ENCODE measurements at places on chromosomes 12 and 14. TPM values are rescaled to one million over a fixed set of nuclear protein-coding genes. Genes with fewer than 3 reads are reported as not detected.

- H3K27me3 ChIP-seq: no peaks in the 10 kb centered on the region
- H3K36me3 ChIP-seq: no peaks in the 10 kb centered on the region
- H3K27ac ChIP-seq: no peak overlapping the region
- peak; percentile 43 for DNase-seq
Measured at GRCh38 chr12:127538316-127538715, 728.7 kb upstream of the TMEM132C start.

Gene IL26
- not detected for total RNA-seq

GRCh38 chr12:1474041-1474573 is 120.3 kb downstream of the FBXL14 start:
- no peaks in the 10 kb centered on the region for H3K4me1 ChIP-seq
- H3K27me3 ChIP-seq: no peaks in the 10 kb centered on the region
- DNase-seq: no peak
- no peak overlapping the region for H3K27ac ChIP-seq

GRCh38 chr14:37436519-37436918 is 158.5 kb downstream of the FOXA1 start:
- no peaks in the 10 kb centered on the region for H3K4me1 ChIP-seq
- H3K36me3 ChIP-seq: peaks cover 14% of the 10 kb centered on the region
- H3K27me3 ChIP-seq: no peaks in the 10 kb centered on the region
- no peak for DNase-seq
- H3K4me3 ChIP-seq: no peak overlapping the region
- H3K27ac ChIP-seq: no peak overlapping the region

Gene SLC38A2
- 453 TPM for total RNA-seq

Gene RD3L
- total RNA-seq: not detected

Gene FOXN4
- 0.29 TPM for total RNA-seq

GRCh38 chr14:49954171-49954631 is 61.3 kb downstream of the ARF6 start:
- no peaks in the 10 kb centered on the region for H3K27me3 ChIP-seq
- no peak for DNase-seq

DNA sequence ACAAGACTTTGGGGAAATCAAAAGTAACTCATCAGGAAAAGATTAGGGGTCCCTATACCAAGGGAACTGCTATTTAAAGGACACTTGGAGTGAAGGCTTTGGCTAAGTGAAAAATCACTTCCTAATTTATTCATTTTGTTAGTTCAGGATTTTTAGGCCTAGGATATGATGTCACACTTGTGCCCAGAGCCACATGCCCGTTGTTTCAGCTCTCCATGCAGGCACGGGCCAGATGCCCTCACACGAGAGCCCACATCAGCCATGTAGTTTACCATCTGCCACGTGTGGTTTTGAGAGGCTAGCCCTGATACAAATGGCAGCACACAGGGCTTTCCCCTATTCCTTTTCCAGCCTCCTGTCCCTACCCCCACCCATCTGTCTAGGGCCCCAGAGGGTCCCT is 11.9 kb upstream of the LRP1-AS start:
- H3K27me3 ChIP-seq: no peaks in the 10 kb centered on the region
- H3K4me3 ChIP-seq: no peak overlapping the region
- no peak overlapping the region for H3K27ac ChIP-seq
- DNase-seq: no peak

DNA sequence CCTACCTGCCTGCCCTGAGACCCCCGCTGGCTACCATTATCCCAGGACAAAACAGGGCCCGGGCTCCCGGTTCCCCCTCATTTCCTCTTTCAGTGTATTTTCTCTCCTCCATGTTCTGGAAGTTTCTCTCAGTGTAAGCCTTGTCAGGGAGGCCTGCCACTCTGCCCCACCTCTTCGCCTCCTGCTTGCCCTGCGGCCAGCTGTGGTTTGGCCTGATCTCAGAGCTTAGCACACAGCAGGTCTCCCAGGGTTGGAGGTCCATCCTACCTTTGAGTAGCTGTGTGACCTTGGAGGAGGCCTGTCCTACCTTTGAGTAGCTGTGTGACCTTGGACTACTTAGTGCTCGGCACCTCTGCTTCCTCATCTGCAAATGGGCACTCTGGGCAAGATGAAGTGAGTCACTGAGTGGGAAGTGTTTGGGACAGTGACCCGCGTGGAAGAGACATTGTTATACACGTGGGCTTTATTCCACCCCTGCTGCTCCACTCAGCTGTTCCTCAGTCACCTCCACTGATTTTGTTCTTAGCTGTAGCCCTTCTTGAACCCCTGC is 212.7 kb downstream of the ZFP36L1 start:
- H3K27ac ChIP-seq: no peak overlapping the region
- H3K27me3 ChIP-seq: no peaks in the 10 kb centered on the region

- H3K36me3 ChIP-seq: no peaks in the 10 kb centered on the region
- H3K4me1 ChIP-seq: no peaks in the 10 kb centered on the region
- no peak overlapping the region for H3K4me3 ChIP-seq
- H3K27me3 ChIP-seq: no peaks in the 10 kb centered on the region
- no peak overlapping the region for H3K27ac ChIP-seq
Measured at GRCh38 chr14:20612403-20612802, 21.2 kb upstream of the RNASE12 start.

DNA sequence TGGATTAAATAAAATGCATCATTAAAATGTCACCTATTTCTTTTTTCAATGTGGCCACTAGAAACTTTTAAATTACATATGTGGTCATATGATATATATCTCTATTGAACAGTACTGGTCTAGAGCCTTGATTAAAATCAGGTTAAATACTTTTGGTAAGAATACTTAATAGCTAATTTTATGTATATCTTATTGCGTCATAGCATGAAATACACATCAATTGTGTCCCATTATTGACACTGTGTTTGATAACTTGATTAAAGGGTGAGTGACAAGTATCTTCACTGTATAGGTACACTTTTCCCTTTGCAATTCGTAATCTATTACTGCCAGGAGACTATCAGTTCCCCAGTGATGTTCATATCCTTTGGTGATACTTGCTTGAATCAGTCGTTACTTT is 4.4 kb upstream of the HELB start:
- no peaks in the 10 kb centered on the region for H3K27me3 ChIP-seq
- H3K4me1 ChIP-seq: no peaks in the 10 kb centered on the region
- H3K4me3 ChIP-seq: no peak overlapping the region

Gene CAPZA3
- not detected for total RNA-seq

Gene GALNT8
- total RNA-seq: 5.4 TPM

GRCh38 chr12:94545935-94546771 is 86.5 kb upstream of the CEP83 start:
- no peak overlapping the region for H3K27ac ChIP-seq
- H3K27me3 ChIP-seq: no peaks in the 10 kb centered on the region
- H3K36me3 ChIP-seq: peaks cover 18% of the 10 kb centered on the region

DNA sequence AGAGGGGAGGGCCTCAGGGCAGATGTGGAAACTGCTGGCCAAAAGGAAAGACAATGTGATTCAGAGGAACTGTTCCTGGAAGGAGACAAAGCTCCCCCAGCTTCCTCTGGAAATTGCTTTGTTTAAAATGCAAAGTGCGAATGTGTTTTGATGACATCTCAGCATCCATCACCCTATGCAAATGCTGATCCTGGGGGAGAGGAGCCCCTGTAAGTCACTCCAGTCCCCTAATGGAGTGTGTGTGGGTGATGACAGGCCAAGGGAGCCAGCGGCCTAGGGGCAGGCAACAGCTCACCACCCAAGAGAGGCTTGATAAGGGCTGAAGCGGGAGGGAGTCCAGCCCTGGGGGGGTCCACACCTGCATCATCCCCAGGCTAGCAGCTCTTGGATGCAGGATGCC is 134.2 kb downstream of the ESRRB start:
- H3K4me1 ChIP-seq: peaks cover 4% of the 10 kb centered on the region
- no peak for DNase-seq
- H3K4me3 ChIP-seq: no peak overlapping the region
- no peaks in the 10 kb centered on the region for H3K27me3 ChIP-seq
- no peaks in the 10 kb centered on the region for H3K36me3 ChIP-seq

Gene IRF9
- total RNA-seq: 20.9 TPM

Gene CCDC196
- not detected for total RNA-seq

Gene TGM1
- 2.9 TPM for total RNA-seq

Gene PTGDR
- total RNA-seq: not detected

Gene IKZF4
- 13.9 TPM for total RNA-seq

DNA sequence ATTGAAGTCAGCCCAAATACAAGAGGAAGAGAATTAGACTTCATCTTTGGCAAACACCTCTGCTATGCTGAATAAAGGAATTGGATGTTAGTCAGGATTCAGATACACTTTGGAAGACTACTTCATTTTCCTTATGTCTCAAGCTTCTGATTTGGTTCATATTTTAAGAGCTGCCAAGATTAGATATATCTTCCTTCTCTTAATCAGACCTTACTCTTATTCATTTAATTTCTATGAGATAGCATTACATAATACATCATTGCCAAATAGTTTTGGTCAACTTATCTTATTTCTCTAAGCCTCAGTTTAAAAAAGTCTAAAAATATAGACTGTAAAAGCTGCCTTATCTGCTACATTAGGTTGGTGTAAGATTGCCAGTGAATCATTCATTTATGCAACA is 330.6 kb upstream of the NAV3 start:
- no peaks in the 10 kb centered on the region for H3K4me1 ChIP-seq
- DNase-seq: no peak
- H3K27me3 ChIP-seq: no peaks in the 10 kb centered on the region
- H3K4me3 ChIP-seq: no peak overlapping the region

GRCh38 chr12:42564556-42564955 is 25.0 kb downstream of the PRICKLE1 start:
- no peaks in the 10 kb centered on the region for H3K36me3 ChIP-seq
- H3K4me1 ChIP-seq: peaks cover 5% of the 10 kb centered on the region
- H3K27me3 ChIP-seq: no peaks in the 10 kb centered on the region
- no peak overlapping the region for H3K4me3 ChIP-seq
- no peak for DNase-seq
- no peak overlapping the region for H3K27ac ChIP-seq

Gene PZP
- total RNA-seq: not detected

DNA sequence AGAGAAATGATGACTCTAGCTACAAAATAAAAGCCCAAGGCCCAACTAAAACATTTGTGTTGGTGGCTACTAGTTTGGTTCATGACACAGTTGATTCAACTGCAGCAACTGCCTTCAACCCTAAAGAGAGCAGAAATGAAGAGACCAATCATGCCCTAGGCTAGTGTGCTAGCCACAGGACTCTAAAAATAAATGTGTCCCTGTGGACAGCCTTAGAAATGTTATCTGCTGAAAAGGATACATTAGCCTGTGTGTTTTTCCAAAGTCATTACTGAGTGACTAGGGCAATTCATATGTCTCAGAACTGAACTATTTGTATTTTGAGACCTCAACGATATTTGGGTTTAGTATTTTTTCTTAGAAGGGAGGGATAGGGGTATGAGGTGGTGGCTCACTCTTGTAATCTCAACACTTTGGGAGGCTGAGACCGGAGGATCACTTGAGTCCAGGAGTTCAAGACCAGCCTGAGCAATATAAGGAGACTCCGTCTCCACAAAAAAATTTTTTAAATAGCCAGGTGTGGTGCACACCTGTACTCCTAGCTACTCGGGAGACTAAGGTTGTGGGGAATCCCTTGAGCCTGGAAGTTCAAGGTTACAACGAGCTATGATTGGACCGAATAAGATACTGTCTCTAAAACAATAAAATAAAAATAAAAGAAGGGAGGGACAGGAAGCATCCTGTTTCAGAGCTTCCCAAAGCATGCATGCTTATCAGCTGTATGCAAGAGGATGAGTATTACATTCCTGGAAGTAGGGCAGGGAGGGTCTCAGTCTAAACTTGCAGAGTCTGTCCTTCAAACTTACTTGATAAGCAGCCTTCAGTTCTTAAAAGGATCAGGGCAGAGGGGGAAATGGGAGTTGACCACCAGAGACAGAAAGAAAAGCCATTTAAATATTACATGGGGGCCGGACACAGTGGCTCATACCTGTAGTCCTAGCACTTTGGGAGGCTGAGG is 29.6 kb upstream of the NAP1L1 start:
- H3K27me3 ChIP-seq: no peaks in the 10 kb centered on the region
- H3K4me1 ChIP-seq: no peaks in the 10 kb centered on the region
- H3K36me3 ChIP-seq: no peaks in the 10 kb centered on the region
- DNase-seq: no peak

DNA sequence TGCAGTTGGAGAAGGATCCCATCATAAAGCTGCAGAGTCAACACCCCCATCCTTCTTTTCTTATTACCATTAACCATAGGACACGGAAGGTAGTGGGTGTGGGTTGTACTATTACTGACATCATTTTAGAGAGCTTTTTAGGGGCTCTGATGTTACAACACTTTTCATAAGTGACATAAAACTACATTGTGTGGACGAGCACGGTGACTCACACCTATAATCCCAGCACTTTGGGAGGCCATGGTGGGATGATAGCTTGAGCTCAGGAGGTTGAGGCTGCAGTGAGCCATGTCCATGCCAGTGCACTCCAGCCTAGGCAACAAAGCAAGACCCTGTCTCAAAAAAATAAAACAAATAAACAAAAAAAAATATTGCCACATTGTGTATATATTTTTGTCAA is 167.1 kb downstream of the DUSP6 start:
- no peaks in the 10 kb centered on the region for H3K27me3 ChIP-seq
- H3K4me3 ChIP-seq: no peak overlapping the region
- H3K4me1 ChIP-seq: no peaks in the 10 kb centered on the region
- H3K36me3 ChIP-seq: peaks cover 3% of the 10 kb centered on the region
- no peak for DNase-seq

- H3K27ac ChIP-seq: no peak overlapping the region
- no peaks in the 10 kb centered on the region for H3K27me3 ChIP-seq
- H3K4me3 ChIP-seq: no peak overlapping the region
- H3K36me3 ChIP-seq: peaks cover 12% of the 10 kb centered on the region
Measured at GRCh38 chr12:19681007-19681406, 241.7 kb downstream of the AEBP2 start.

GRCh38 chr12:43453761-43454160 is 98.2 kb downstream of the ADAMTS20 start:
- no peak overlapping the region for H3K4me3 ChIP-seq
- H3K27ac ChIP-seq: no peak overlapping the region

Gene RFC5
- 50.4 TPM for total RNA-seq

Gene RNASE7
- total RNA-seq: not detected

GRCh38 chr14:64965356-64966000 is 6.7 kb downstream of the RAB15 start:
- no peak overlapping the region for H3K4me3 ChIP-seq
- peaks cover 24% of the 10 kb centered on the region for H3K36me3 ChIP-seq
- H3K27ac ChIP-seq: no peak overlapping the region
- H3K4me1 ChIP-seq: peaks cover 14% of the 10 kb centered on the region
- no peak for DNase-seq

GRCh38 chr14:42944284-42944683 is 1337.6 kb downstream of the LRFN5 start:
- H3K27ac ChIP-seq: no peak overlapping the region
- H3K4me1 ChIP-seq: no peaks in the 10 kb centered on the region
- no peaks in the 10 kb centered on the region for H3K27me3 ChIP-seq
- 0 out of 2 replicates have a peak, but pooled peaks cover under 1% of the 10 kb centered on the region for H3K36me3 ChIP-seq
- no peak for DNase-seq

Gene ESRRB
- 0.11 TPM for total RNA-seq

GRCh38 chr14:75292101-75292563 is 13.5 kb downstream of the FOS start:
- H3K4me1 ChIP-seq: peaks cover 4% of the 10 kb centered on the region
- no peak overlapping the region for H3K27ac ChIP-seq
- no peaks in the 10 kb centered on the region for H3K27me3 ChIP-seq

- no peaks in the 10 kb centered on the region for H3K36me3 ChIP-seq
- H3K27ac ChIP-seq: no peak overlapping the region
- H3K27me3 ChIP-seq: no peaks in the 10 kb centered on the region
Measured at GRCh38 chr14:85459361-85460000, 70.5 kb upstream of the FLRT2 start.
